ENCODE measurements at places on chromosomes 1 and 21.
A peak's percentile ranks its signal among the peaks of the same experiment; 100 is the strongest.

DNA sequence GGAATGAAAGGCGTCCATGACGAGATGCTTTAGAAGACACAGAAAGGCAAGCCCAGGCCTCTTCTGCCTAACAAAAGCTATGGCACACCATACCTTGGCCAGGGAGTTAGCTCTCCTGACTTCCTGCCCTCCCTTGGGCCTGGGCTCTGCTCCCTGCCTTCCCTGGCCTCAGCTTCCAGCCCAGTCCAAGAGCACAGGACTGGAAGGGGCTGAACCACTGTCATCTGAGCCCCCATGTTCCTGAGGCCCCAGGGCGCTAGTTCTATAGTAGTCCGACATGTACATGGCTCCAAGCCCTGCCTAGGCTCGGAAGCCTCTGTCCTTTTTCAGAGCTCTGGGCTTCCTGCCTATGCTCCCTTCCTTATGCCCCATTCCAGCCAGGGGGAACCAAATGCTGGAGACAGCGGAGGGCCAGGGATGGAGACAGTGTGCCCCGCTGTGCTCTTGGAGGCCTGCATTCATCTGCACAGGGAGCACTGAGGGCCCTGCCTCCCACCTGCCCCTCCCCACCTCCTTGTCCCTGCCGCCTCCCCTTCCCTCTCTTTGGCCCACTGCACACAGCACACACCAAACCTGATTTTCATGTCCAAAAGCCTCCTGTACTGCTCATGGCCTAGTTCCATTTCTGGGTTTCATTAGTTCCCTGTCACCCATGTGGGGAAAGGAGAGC, 240.1 kb downstream of the RHOU start:
- no peak for DNase-seq

- no peak for DNase-seq
Measured at GRCh38 chr1:170640581-170640980, 23.4 kb upstream of the PRRX1 start.

GRCh38 chr1:200342511-200343311, 67.1 kb downstream of the ZNF281 start:
- no peak for DNase-seq

DNA sequence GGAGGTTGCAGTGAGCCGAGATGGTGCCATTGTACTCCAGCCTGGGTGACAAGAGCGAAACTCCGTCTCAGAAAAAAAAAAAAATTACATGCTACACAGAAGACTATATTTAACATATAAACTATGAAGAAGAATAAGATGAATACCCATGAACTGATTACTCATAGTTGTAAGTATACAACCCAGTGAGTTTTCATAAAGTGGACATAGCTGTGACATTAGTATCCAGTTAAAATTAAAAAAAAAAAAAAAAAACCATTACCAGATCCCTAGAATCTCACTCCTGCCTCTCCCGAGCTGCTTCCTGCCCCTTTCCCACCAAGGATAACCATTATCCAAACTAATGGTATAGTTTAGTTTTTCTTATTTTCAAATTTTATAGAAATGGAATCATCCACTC, 37.4 kb downstream of the UBE4B start:
- no peak for DNase-seq

DNA sequence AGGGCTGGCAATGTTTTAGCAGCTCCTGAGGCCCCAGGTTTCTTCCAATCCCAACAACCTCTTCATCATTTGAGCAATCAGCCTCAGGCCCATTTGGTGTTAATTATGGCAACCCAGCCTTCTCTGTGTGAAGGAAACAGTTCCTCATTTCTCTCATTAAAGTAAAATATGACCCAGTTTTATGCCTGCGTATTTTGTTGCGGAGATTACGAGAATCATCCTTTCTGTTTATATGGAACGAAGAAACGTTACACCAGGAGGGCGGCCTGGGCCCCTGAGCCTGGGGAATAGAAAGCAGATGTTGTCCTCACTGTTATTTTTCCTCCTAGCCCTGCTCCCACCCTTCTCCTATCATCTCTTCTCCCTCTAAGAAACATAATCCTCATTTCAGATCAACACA, 332.2 kb upstream of the USP24 start:
- DNase-seq = no peak

GRCh38 chr1:230043081-230043480, 24.0 kb upstream of the GALNT2 start:
- DNase-seq = no peak

DNA sequence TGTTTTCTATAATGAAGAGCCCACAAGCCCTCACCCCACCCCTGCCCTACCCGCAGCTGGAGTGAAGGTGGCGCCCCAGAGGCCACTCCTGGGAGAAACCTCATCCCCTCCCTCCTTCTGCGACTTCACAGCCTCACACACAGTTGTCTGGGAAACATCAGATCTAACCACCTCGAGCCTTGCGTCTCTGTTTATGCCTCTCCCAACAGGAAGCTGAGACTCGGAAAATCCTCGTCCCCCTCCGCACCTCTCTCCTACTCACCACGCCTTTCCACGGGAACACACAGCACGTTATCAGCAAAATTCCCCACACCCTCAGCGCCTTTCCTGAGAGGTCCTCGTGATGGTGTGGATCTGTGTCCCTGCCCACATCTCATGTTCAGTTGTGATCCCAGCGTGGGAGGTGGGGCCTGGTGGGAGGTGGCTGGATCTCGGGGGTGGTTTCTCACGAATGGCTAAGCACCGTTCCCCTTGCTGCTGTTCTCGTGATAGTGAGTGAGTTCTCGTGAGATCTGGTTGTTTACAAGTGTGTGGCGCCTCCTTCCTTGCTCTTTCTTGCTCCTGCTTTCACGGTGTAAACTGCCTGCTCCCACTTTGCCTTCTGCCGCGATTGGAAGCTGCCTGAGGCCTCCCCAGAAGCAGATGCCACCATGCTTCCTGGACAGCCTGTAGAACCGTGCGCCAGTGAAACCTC, 190.6 kb downstream of the KIF26B start:
- no peak for DNase-seq

DNA sequence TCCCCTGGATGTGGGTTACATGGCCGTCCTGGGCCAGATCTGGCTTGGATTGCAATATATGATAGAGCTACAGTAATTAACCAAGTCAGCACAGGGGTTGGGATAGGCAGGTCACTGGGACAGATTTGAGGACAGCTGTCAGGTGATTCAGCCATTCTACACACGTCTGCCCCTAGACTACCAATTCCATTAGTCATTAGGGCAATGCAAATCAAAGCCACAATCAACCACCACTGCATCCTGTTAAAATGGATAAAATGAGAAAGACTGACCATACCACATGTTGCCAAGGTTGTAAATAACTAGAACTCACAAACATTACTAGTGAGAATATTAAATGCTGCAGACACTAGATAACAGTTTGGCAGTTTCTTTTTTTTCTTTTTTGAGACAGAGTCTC, 16.0 kb downstream of the C21orf58 start:
- peak; percentile 91 for DNase-seq

Data from common myeloid progenitor, CD34-positive (primary cell).